Epithelial cell of umbilical artery (primary cell): ENCODE measurements at places on chromosomes 3 and 15. TPM values are rescaled to one million over a fixed set of nuclear protein-coding genes. Genes with fewer than 3 reads are reported as not detected.

Gene CACNA2D3
- not detected in 2 replicates for total RNA-seq

Gene RHCG
- 0.32 TPM in 1 of 2 replicates, not detected in the other for total RNA-seq

Gene MLF1
- 7.9 and 9.7 TPM in 2 replicates for total RNA-seq

Gene ZMYND10
- 0.15 and 0.32 TPM in 2 replicates for total RNA-seq

Gene GUCA1C
- not detected in 2 replicates for total RNA-seq

Gene HDGFL3
- total RNA-seq = 75.0 and 97.9 TPM in 2 replicates

Gene HDC
- total RNA-seq = not detected in 2 replicates

Gene HHLA2
- not detected in 2 replicates for total RNA-seq

Gene BFSP2
- not detected in 2 replicates for total RNA-seq
